Placental epithelial cell (primary cell): ENCODE measurements at places on chromosomes 11 and 22. TPM values are rescaled to one million over a fixed set of nuclear protein-coding genes. Genes with fewer than 3 reads are reported as not detected.

The OR51B5 gene
- total RNA-seq, result 0.22 TPM in 1 of 2 replicates, not detected in the other

The NRGN gene
- 0.11 TPM in 1 of 2 replicates, not detected in the other for total RNA-seq

The OVCH2 gene
- total RNA-seq, result 0.79 and 3.3 TPM in 2 replicates

The DDX6 gene
- total RNA-seq, result 96.2 and 124 TPM in 2 replicates

The CSRP3 gene
- not detected in 2 replicates for total RNA-seq

The LMNTD2 gene
- 3.3 and 10.6 TPM in 2 replicates for total RNA-seq
